Suppressor macrophage (primary cell): ENCODE measurements at places on chromosomes 3 and 15.

DNA sequence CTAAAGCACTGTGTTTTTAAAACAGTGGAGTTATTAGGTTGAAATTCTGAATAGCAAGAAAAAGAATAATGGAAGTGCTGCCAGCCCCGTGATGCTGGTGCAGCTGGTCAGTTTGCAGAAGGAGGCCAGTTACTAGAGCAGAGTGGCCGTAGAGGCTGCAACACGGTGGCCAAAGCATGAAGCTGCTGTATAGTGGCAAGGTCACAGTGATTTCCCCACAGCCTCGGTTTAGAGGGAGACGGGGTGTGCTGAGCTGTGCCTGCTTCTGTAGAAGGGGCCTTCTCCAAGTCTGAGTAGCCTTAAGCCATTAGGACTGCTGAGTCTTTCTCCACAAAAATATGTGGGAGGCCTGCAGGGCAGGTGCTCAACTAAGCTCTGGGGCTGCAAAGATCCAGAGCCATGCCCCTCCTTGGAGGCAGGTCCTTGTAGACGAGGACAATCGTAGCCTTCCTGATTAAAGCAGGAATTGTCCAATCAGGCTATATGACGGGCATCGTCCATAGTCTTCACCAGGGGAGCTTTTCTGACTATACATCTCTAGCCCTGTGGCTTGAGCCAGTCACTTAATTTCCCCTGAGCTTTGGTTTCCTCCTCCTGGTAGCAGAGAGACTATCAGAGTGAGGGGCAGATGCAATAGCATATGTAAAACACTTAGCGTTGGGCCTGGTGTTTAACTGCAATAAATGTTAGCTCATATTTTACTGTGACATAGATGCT, 151.6 kb downstream of the PGPEP1L start:
- no peak for DNase-seq

DNA sequence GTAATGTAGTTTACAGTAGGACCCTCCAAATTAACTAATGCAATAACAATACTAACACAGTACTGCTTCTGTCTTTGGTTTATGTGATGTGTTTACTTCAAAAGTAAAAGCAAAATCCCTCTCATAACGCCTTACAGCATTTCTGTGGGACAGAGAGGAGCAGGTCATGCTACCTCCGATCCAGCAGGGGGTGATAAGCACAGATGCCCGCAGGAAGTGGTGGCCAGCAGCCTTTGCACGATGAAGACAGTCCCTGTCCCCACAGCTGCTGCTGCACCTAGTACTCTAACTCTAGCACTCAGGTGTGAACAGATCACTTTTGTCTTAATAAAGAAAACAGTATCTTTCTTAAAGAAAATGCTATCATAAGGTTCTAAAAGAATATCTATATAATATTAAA, 38.3 kb downstream of the ANO10 start:
- DNase-seq, result no peak

DNA sequence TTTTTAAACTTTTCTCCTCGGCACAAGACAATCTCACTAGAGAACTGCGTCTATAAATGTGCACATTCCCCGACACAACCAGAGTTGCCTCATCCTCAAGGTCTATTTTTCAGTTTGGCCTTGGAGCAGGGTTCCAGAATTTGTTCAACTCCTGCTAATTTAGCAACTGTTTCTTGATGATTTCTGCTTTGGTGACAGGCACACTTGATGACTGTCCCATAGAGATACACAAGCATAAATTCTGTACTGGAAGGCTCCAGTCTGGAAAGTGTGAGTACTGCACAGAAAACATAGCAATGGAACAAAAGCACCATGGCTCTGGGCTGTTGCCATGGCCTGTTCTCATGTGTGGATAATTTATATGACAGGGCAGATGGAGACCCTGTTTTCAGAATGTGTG, 379.6 kb upstream of the PDZRN3 start:
- DNase-seq, result no peak

- DNase-seq, result no peak
Measured at GRCh38 chr3:187804120-187804744, 59.0 kb upstream of the BCL6 start.

DNA sequence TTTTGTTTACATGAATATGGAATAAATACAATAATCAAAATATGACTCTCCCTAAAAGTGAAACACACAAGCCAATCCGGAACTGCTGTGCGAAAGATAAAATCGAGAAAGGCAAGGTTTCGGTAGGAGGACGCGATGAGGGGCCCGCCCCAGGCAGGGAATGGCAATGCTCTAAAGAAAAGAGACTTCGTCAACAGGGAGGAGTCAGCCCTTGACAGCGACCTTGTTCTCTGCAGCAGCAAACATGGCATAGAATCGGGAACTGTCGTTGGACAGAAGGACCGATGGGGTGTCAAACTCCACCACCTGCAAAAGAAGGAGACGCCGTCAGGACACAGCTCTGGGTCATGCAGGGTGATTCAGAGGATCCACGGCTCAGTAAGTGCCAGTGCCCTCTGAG, 36.4 kb upstream of the PARL start:
- DNase-seq, result no peak

GRCh38 chr3:126847061-126847460, 135.9 kb upstream of the PLXNA1 start:
- DNase-seq, result no peak

- no peak for DNase-seq
Measured at GRCh38 chr15:73143763-73144155, 91.5 kb downstream of the NEO1 start.

GRCh38 chr3:6089780-6090179, 771.1 kb upstream of the GRM7 start:
- DNase-seq, result no peak

DNA sequence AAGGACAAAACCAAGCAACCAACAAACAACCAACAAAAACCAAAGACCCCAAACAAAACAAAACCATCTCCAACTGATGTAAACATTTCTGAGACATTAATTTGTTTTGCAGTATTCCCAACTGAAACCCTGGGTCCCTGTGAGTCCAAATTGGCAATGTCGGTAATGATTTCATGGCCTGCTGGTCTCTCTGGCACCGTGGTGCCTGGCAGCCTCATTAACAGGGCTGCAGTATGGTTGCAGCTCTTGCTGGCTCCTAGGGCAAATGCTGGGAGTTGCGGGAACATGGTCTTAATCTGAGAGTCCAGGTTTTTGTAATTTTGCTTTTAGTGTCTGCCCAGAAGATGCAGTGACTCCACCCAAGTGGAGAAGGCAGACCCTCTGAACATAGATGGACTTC, 128.3 kb downstream of the SV2B start:
- DNase-seq, result no peak

GRCh38 chr3:50194128-50194902, 2.9 kb downstream of the GNAT1 start:
- peak; percentile 77 for DNase-seq

DNA sequence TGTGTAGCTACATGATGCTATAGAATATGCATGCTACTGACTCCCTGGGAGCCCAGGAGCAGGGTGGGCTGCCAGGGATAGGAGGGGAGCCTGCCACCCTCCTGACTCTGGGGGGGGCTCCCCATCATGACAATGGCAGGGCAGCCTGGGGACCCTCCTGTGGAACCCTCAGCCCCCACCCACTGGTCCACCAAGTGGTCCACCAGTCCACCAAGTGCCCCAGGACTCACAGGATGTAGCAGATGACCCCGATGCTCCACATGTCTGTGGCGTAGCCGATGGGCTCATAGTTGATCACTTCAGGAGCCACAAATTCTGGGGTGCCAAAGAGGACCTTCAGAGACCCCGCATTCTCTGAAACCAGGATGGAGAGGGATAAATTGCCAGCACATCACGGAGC, 53.0 kb upstream of the HACD2 start:
- DNase-seq, result no peak

DNA sequence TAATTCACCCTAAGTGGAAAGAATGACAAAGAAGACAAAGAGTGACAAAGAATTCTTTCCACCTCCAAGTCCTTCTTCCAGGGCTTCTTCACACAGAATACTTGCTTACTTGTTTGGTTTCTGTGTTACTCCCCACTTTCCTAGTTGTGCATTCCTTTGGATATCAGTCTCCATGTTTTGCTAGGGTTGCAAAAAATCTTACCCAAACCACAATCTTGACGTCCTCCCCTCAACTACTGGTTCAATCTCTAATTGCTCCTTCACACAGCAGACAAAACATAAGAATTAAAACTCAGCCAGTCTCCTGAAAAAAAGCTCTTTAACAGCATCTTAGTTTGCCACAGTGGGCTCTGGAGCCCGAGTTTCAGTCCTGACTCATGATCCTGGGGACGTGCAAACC, 297.6 kb upstream of the CHRNA7 start:
- DNase-seq, result no peak

DNA sequence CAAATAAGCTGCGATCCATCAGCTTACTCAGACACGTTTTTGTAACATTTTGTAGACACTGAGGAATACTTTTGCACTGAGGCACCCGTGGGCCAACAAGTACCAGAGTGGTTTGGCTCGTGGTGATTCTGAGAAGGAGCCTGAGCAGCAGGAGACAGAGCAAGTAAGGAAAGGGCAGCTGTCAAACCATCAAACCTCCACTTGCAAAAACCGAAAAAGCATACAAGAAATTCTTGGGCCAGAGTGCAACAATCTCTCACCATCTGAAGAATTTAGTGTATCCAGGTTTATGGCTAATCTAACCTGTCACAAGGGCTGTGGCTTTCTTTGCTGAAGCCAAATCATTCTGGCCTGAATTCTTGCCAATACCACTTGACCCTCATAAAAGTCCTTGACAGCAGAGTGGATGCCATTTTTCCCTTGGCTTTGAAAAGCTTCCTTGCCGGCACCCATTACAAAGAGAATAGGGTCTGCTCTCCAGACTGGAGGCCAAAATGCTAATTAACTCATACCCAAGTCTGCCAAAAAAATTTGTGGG, 56.7 kb downstream of the MYO1E start:
- DNase-seq, result no peak

GRCh38 chr15:85570336-85570735, 189.9 kb downstream of the AKAP13 start:
- peak; percentile 53 for DNase-seq

DNA sequence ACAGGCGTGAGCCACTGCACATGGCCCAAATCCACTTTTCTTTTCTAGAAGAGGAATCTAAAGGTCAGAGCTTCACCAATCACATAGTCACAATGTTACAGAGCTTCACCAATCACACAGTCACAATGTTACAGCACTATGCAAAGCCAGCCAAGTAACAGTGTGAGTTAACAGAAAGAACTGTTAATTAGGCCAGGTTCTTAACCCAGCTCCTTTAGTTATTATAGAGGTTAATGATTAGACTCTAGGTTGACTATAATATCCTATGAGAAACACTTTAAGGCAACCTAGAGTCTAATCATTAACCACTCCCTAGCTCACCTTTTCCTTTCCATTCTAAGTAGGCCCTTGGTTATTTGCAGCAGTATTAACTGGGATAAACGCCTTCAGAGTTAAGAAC, 54.0 kb downstream of the TASOR start:
- DNase-seq, result no peak

- DNase-seq, result peak; percentile 71
Measured at GRCh38 chr3:50550079-50550736, 17.3 kb downstream of the C3orf18 start.

- DNase-seq, result no peak
Measured at GRCh38 chr15:58649175-58649574, 100.3 kb downstream of the ADAM10 start.

DNA sequence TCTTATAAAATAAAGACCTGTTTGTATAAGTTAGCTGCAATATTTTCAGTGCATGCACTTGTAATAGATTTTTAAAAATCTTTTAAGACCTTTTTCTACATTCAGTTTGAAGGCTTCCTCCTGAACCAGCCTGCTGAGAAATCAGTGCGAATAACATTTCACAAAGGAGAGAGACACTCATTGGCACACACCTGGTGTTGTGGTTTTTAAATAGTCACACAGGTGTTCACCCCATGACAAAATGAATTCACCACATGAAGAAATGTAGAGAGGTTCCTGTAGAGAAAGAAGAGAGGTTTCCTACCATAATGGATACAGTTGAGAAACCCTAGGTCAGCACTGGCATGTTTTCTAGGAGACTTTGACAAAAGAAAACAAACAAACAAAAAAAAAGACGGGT, 237.3 kb downstream of the CNTN6 start:
- DNase-seq, result no peak

DNA sequence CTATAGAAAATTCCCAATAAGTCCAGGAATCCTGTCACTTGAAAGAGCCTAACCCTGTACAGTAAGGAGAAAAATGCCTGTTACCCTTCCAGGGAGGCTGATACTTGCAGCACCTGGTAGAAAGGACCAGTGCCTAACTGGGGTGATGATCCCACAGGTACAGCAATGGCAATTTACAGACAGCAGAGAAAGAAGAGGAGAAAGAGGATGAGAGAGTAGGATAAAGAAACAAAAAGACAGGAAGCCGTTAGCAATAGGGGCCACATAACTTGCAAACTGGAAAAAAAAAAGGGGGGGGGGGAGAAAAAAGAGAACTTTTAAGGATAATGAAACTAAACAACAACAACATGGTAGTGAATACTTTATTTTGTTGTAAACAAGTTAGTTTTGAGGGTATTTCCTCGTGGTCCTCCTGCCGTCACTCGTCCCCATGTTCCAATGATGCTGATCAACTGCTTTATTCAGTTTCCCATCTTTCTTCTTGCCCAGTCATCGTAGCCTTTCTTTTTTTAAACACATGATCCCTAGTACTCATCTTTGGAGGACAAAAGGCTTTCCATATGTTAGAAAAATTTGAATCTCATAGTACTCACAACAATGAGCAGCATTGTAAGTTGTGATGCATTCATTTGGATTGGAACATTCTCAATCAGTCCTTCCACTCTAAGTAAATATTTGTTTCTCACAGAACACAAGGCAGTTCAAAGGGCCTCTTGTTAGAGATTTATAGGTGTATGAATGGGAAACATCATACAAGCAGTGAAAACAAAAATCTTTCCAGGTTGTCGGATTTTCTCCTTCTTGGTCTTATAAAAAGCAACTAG, 8.6 kb downstream of the TM4SF1 start:
- no peak for DNase-seq

DNA sequence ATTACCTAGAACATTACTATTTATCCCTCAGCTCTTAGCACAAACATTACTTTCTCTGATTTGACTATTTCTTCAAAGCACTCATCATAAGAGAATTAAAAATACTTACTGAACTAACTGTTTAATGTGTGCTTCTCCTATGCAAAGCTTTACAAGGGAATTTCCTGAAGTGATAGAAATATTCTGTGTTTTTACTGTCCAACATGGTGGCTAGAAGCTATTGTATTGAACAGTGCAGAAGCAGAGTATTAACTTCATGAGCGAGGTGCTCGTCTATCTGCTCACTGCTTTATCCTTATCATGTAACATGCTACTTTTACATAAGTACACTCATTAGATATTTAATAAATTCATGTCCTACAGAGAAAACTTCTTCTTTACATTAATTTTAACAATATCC, 239.1 kb downstream of the ISL2 start:
- DNase-seq, result no peak

GRCh38 chr3:95705786-95706418, 1108.5 kb upstream of the EPHA6 start:
- DNase-seq, result peak; percentile 20
